ENCODE measurements at places on chromosomes 7 and 10. TPM values are rescaled to one million over a fixed set of nuclear protein-coding genes. Genes with fewer than 3 reads are reported as not detected.

DNA sequence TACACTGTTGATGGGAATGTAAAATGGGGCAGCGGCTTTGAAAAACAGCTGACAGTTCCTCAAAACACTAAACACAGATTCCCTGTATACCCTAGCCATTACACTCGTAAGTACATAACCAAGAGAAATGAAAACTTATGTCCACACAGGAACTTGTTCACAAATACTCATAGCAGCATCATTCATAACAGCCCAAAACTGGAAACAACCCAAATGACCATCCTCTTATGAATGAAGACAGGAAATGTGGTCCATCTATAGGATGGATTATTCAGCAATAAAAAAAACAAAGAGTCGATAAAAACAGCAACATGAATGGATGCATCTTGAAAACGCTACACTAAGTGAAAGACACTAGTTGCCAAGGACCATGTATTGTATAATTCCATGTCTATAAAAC lies 23.7 kb downstream of the NMT2 start:
- DNase-seq, result no peak

DNA sequence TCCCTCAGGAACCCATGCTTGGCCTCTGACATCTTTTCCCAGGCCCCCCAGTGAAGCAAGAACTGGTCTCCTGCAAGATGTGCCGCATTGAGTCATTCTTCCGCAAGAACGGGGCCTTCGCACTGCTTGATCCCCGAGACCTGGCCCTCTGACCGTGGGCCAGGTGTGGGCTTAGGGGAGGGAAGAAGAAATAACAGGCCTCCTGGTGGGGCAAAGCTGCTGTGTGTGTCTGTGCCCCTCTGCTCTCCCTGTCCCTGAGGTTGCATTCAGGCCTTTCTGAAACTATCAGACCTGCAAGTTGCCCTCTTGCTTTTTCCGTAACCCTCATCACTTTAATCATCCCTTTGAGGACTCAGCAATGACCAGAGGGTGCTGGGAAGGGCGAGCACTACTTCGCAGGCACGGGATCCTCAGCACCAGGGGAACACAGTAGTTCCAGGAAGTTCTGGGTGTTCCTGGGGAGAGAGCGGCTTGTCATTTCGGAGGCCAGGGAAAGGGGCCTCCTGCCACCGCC lies 6.0 kb downstream of the ATP6V1F start:
- no peak for DNase-seq

DNA sequence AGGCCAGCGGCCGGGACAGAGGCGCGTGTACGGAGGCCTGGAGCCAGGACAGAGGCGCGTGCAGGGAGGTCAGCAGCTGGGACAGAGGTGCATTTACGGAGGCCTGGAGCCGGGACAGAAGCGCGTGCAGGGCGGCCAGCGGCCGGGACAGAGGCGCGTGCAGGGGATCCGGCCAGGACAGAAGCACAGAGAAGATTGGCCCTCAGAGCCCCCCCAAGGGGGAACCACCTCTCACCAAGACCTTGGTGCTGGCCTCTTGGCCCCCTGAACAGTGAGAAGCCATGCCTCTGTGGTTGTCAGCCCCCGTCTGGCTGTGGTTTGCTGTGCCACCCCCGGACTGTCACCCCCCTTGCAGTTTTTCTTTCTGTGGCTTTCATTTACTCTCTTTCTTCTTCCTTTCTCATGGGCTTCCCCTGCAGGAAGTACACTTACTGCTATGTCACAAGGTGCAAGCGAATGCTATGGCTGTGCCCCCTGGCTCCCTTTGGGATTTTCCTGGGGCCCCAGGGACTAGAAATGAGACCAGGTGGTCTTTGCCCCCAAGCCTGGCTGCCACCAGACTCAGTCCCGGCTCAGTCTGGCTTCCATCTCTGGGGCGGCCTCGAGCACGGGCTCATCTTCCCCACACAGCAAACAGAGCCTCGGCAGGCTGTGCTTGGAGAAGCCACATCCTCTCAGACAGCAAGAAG lies 41.1 kb downstream of the INSIG1 start:
- no peak for DNase-seq

DNA sequence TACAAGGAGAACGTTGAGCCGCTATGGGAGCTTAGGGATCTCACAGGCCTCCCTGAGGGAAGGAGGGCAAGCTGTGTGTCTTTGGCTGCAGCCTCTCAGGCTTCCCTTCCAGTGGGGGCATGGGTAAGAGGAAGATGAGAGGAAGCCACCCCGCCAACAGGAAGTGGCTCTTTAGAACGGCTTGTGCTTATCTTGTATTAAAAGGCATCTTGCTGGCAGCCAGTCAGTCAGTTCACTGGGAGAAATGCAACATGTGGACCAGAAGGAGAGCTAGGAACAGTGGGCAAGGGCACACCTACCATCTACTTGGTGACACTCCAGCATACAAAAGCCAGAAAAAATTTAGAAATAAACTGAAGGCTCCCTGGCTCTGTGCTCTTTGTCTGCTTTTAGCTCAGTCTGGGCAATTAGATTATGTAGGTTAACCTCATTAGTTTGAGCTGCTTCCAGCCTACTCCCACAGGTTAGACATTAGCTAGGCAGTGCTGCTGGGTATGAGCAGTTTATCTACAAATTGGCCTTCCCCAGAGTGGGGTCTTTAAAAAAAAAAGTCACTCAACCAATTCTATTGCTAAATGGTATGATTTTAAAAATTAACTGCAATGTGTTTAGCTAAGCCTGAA lies 595.9 kb downstream of the KCNMA1 start:
- DNase-seq, result no peak

DNA sequence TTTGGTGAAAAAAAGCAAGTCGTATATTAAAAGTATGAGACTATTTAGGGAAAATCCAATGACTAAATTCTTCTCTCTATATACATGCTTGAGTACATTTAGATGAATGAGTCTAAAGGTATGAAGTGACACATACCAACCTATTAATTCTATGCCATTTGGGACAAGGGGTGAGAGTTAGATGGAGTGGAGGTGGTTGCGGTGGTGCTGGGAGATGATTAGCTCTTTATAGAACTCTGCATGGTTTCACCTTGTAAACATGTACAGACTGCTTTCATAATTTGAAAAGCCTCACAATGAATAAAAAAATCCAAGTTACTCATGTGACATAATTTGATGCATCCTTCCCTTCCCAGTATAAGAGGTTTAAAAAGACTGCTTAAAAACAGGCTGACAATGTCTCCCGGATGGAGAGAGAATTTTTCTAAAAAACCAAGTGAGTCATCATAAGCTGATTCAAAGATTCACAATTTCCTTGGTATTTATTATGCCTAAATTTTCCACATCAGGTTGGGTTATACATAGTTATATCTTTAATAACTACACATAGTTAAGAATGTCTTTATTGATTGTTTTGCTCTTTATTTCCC lies 572.8 kb downstream of the REEP3 start:
- no peak for DNase-seq

DNA sequence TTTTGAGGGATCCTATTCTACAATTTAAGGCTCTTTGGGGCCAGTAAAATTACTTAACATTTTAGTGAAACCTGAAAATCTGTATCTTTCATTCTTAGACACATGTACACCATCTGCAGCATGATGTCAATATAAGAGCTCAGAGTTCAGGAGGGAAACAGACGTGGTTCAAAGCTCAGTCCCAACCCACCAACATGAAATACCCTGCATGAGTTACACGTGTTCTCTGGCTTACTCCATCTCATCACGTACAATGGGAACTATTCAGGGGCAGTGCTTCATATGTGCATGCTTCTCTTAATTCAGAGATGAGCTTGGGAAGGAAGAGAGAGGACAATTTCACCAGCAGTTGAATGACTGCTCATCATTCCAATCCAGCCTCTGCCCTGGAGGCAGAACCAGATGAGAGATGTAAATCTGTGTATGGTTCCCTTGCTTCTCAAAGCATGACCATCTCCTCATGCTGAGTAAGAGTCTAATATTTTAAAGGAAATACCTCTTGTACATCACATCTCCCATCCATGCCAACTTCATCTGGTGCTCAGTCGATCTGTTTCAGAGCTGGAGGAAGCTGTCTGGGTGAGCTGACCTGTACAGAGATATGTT lies 29.0 kb upstream of the ADAM12 start:
- DNase-seq, result no peak

GRCh38 chr10:28250782-28251181 lies 52.1 kb downstream of the MPP7 start:
- no peak for DNase-seq

DNA sequence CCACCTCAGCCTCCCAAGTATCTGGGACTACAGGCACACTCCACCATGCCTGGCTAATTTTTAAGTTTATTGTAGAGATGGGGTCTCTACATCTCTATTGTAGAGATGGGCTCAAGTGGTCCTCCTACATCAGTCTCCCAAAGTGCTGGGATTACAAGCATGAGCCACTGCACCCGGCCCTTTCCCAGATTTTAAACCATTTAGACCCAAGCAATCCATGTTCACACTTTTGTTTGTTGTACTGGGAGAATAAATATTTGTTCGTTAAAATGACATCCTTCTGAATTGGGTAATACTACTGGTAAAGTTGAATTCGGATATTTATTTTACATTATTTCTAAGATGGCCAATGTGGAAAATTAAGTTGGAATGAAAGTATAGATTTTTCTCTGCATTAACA lies 52.7 kb downstream of the MINPP1 start:
- DNase-seq, result no peak

- no peak for DNase-seq
These were observed 79.9 kb downstream of the ADAM22 start for GRCh38 chr7:88013981-88014380.

The ZNF467 gene
- total RNA-seq, result 15.8 TPM

The FAM131B gene
- total RNA-seq, result 0.56 TPM

The PPP1R9A gene
- total RNA-seq, result 5.5 TPM

The CDH23 gene
- 41.9 TPM for total RNA-seq

The OGDHL gene
- total RNA-seq, result not detected

The SVIL gene
- total RNA-seq, result 44.4 TPM

The HOXA10 gene
- total RNA-seq, result 0.63 TPM

The RBP4 gene
- 188 TPM for total RNA-seq

The FAM241B gene
- 1.9 TPM for total RNA-seq
